Placental epithelial cell (primary cell): ENCODE measurements at places on chromosomes 13 and 19. TPM values are rescaled to one million over a fixed set of nuclear protein-coding genes. Genes with fewer than 3 reads are reported as not detected.

SELENOW gene
- 237 and 433 TPM in 2 replicates for total RNA-seq

KLK2 gene
- not detected in 2 replicates for total RNA-seq

C3 gene
- 0.33 TPM in 1 of 2 replicates, not detected in the other for total RNA-seq

CYP2F1 gene
- not detected in 2 replicates for total RNA-seq

ZNF600 gene
- total RNA-seq: 7.8 and 9.4 TPM in 2 replicates

IZUMO4 gene
- total RNA-seq: 0.65 and 3.5 TPM in 2 replicates

GSX1 gene
- total RNA-seq: not detected in 2 replicates

ZNF43 gene
- total RNA-seq: 10.0 and 11.4 TPM in 2 replicates

STOML3 gene
- not detected in 2 replicates for total RNA-seq

EBI3 gene
- total RNA-seq: 0.79 and 1.2 TPM in 2 replicates

PSG2 gene
- total RNA-seq: not detected in 2 replicates

ZNF180 gene
- 10.2 and 14.3 TPM in 2 replicates for total RNA-seq

RUBCNL gene
- total RNA-seq: not detected in 2 replicates

CYP2A7 gene
- total RNA-seq: not detected in 2 replicates

CLDND2 gene
- not detected in 2 replicates for total RNA-seq

IFNL1 gene
- not detected in 2 replicates for total RNA-seq

CEP89 gene
- total RNA-seq: 14.1 and 18.7 TPM in 2 replicates

LCP1 gene
- 1.6 and 4.3 TPM in 2 replicates for total RNA-seq

CYP4F12 gene
- total RNA-seq: not detected in 2 replicates

MAMSTR gene
- total RNA-seq: 1.3 and 2.4 TPM in 2 replicates

RRAS gene
- total RNA-seq: 50.3 and 51.6 TPM in 2 replicates

LGALS14 gene
- total RNA-seq: not detected in 2 replicates

ZNF763 gene
- 2.7 and 3.5 TPM in 2 replicates for total RNA-seq

RDH8 gene
- not detected in 2 replicates for total RNA-seq

TBXA2R gene
- total RNA-seq: 4.3 and 6.7 TPM in 2 replicates

RNF17 gene
- total RNA-seq: not detected in 2 replicates

TRAPPC2B gene
- total RNA-seq: 13.0 and 15.3 TPM in 2 replicates

LRG1 gene
- not detected in 2 replicates for total RNA-seq

ATP7B gene
- 18.2 and 26.3 TPM in 2 replicates for total RNA-seq

CGB3 gene
- not detected in 2 replicates for total RNA-seq

DENND1C gene
- not detected in 2 replicates for total RNA-seq

METTL21C gene
- 0.39 TPM in 1 of 2 replicates, not detected in the other for total RNA-seq

ZNF583 gene
- total RNA-seq: 5.5 and 12.6 TPM in 2 replicates

CABP5 gene
- not detected in 2 replicates for total RNA-seq
